Activated CD4-positive, alpha-beta T cell treated with anti-CD3 and anti-CD28 coated beads, Interleukin-2, Interleukin-6, amounts not matched to agents 100 ng/mL and 50 ng/mL, durations not matched to agents 16 hours and 8 hours (primary cell): ENCODE measurements at places on chromosomes 13 and 19.

DNA sequence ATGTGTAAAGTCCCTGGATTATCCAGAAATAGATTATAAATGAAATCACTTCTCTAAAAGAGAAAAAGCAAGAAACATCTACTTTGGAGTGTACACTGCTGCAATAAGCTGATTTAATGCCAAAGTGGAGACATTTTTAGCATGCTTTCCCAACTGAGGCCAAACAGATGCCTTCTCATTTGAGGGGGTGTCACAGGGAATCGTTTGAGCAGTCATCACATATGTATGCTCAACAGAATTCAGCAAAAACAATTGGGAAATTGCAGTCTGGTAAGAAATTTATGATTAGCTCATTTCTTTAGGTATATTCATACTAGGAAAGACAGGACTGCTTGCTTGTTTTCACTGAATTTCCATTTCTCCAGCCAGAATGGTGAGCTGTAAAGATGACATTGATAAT is 27.3 kb upstream of the TPP2 start:
- DNase-seq, result no peak

DNA sequence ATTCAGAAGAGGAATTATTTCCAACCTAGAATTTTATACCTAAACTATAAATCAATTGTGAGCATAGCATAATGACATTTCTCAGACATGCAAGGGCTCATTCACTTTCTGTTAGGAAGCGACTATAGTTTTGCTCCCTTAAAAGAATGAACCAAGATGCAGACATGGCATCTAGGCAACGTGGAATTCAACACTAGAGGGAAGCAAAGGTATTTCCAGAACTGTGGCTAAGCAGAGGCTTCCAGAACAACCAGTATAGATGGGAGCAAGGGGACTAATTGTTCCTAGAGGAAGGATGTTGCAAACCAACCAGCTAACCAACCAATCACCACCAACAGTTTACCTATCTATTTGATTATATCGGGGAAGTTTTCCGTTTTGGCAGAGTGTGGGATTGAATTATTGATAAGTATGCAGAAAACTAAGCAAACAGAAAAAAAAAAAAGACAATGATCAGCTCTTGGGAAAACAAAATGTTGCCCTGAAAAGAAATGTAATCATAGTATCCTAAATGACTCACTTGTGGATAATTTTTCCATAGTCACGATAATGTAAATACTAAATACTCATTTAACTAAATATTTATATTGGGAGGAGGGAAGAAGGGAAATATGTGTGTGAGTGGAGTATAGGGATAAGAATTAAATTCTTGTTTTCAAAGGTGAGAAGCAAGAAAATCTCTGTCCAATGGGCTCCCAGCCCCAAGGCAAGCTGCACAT is 21.1 kb downstream of the ARL11 start:
- no peak for DNase-seq

GRCh38 chr19:16200038-16201010 is 2.6 kb downstream of the AP1M1 start:
- DNase-seq, result no peak

DNA sequence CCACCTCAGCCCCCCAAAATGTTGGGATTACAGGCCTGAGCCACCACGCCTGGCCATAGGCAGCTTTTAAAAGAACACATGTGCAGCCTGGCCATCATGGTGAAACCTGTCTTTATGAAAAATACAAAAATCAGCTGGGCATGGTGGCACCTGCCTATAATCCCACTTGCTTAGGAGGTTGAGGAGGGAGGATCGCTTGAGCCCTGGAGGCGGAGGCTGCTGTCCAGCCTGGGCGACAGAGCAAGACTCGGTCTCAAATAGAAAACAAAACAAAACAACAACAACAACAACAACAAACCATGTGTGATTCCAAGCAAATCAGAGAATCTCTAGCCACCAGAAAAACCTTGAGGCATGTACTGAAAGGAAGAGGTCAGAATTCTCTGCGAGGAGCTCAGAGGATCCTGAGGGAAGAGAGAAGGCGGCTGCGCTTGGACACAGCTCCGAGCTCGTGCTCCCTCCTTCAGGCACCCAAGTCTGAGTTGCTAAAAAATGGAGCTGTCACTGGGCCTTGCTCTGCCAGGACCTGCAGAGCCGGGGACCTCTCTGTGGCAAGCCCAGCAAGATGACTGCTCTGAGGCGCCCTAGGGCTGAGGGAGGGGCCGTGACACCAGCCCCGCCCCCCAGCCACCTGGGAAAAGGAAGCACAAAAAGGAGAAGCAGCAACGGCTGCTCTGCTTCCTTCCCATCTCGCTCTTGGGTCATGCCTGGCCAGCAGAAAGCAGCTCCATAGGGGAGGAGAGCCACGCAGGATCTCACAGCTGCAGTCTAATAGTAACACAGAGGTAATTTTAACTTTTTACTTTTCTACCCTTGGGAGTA is at the start of gene ARL11:
Gene ARL11 (plus strand): TSS at position 677 of the 822 bp plus-strand sequence. CDS start 1,941 bp downstream, outside the sequence.
- DNase-seq, result peak; percentile 55

- DNase-seq, result no peak
Observed at GRCh38 chr19:43028866-43029265, 2.6 kb upstream of the PSG11 start.

GRCh38 chr19:53876651-53877224 is 5.3 kb upstream of the PRKCG start:
- no peak for DNase-seq

DNA sequence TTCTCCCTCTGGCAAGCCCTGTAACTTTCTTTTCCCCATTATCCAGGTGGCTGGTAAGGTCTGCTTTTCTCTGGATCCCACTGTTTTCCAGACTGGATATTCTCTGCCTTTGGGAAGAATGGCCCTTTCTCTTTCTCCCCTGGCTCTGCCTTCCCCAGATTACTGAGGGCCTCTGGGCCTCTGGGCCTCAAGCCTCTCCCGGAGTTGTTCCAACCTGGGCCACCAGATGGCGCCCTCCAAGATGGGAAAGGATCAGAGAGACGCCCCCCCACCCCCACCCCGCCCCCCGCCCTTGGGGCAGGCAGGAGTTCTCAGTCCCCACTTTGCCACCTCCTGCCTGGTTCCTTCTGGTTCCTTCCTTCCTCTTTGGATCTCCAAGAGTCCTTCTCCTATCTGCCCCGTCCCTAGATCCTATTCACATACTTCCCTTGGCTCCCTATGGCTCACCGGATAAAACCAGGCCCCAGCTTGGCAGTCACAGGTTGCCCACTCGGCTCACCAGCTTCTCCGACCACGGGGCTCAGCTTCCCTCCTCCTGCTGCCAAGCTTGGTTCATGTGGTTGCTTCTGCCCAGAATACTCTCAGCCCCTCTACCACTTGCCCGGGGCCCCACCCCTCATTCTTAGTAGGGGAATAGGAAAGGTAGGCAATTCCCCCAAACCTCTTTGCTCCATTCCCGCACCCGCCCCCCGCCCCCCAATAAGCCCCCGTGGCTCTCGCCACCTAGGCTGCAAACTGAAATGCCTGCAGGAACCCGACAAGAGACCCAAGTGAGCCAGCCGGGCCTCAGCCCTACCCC is 13.1 kb downstream of the EPS8L1 start:
- DNase-seq, result peak; percentile 87

GRCh38 chr19:39969681-39970424 is 1.1 kb upstream of the PSMC4 start:
- DNase-seq, result peak; percentile 27

- no peak for DNase-seq
Observed at GRCh38 chr19:42166316-42166715, 34.1 kb upstream of the POU2F2 start.

DNA sequence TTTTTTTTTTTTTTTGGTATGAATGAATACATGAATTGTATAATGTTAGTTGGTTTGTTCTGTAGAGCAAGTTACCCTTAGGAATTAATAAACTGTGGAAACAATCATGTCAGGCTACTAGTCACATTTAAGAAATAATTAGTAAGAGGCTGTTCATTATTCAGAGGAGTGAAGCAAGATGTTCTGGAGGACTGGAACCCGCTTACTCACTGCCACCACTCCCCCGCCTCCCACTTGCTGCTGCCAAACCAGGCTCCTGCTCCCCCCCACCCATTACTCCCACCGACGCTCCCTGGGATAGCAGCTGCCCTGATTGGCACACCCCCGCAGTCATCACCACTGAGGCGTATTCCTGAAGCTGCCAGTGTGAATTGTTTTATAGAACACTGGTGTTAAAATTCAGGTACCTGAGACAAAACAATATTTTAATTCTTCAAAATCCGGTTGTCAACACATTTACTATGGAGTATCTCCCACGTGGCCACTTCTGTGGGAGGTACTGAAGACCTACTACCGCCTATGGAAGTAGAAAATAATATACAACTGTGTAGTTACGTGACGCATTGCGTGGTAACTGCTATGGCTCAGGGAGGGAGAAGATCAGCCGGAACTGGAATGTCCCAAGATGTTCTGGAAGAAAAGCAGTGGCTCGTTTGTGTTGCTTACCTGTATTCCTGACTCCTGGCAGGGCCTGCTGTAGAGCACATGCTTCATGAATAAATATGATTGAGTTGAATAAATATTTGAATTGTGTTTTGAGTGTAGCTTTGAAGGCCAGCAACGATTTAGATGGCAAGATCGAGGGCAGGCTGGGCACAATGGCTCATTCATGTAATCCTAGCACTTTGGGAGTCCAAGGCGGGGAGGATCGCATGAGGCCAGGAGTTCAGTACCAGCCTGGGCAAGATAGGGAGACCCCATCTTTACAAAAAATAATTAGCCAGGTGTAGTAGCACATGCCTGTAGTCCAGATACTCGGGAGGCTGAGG is 1.7 kb downstream of the DPY19L3 start:
- DNase-seq, result no peak

DNA sequence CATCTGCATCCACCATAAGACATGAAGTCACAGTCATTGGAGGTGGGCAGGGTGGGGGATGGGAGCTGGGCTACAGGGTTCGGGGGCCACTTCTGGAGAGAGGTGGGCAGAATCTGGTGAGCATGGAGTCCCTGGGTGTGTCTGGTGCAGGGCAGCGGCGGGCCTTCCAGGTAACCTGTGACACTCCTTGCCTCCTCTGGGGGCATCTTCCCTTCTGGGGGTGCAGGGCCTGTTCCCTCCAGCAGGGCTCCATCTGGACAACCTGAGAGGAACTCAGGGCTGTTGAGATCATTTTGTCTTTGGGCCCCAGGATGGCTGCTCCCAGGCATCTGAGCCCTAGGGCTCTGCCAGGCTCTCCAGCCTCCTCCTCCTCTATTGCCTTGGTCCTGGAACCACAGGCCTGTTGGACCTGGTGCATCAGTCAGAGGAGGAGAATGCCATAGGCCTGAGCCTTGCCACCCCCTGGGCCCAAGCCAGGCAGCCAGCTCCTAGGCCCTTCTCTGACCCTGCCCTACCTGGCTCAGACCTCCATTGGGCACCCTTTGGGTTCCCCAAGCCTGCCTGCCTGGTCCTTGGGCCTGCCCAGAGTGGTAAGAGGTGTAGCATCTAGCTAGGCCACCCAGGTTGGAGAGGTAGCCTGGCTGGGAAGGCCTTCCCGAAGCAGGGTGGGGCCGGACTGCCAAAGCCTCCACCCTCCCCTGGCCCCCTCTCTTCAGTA is 13.4 kb downstream of the LYL1 start:
- peak; percentile 28 for DNase-seq

- DNase-seq, result no peak
Observed at GRCh38 chr13:114080739-114081561, 51.5 kb downstream of the RASA3 start.

- DNase-seq, result no peak
Observed at GRCh38 chr13:41267106-41267505, 3.7 kb upstream of the MTRF1 start.

DNA sequence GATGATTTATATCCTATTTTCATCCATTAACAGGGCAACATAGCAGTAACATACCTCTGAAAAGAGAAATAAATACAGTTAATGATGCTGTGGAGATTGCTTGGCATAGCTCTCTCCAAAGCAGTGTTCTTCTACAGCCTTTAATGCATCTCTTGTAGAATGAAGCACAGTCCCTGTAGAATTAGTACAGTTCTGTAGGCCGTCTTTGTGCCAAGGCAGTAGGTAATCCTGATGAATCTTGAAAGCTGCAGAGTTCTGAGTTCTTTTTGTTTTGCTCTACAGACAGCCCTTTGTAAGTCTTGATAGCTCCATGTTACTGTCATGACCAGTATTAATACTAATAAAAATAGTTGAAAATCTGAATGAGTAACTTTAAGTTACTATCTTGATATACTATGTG is 184.2 kb downstream of the MAB21L1 start:
- DNase-seq, result no peak
